CD8-positive, alpha-beta memory T cell (primary cell): ENCODE measurements at places on chromosomes 11 and 22. TPM values are rescaled to one million over a fixed set of nuclear protein-coding genes. Genes with fewer than 3 reads are reported as not detected.

NUP160 gene
- 69.9 TPM for total RNA-seq

DNA sequence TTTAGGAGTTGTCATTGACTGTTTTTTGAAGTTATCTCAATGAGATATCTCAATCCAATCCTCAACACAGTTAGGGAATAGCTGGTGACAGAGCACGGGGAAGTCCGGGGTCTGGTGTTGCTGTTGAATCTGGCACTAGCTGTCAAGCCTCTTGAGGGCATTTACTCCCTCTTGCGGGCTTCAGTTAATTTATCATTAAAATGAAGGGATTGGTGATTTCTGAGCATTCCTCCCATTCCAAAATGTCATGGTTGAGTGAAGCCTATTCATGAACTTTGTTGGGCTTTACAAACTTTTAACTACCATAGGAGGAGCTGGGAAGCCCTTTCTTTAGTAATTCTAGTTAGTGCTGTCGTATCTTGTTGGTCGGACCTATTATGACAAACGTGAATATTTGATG is 40.2 kb downstream of the UVRAG start:
- peaks cover 3% of the 10 kb centered on the region for H3K4me1 ChIP-seq
- no peaks in the 10 kb centered on the region for H3K27me3 ChIP-seq
- no peak overlapping the region for H3K27ac ChIP-seq
- no peak overlapping the region for H3K4me3 ChIP-seq

GANAB gene
- 213 TPM for total RNA-seq

DNA sequence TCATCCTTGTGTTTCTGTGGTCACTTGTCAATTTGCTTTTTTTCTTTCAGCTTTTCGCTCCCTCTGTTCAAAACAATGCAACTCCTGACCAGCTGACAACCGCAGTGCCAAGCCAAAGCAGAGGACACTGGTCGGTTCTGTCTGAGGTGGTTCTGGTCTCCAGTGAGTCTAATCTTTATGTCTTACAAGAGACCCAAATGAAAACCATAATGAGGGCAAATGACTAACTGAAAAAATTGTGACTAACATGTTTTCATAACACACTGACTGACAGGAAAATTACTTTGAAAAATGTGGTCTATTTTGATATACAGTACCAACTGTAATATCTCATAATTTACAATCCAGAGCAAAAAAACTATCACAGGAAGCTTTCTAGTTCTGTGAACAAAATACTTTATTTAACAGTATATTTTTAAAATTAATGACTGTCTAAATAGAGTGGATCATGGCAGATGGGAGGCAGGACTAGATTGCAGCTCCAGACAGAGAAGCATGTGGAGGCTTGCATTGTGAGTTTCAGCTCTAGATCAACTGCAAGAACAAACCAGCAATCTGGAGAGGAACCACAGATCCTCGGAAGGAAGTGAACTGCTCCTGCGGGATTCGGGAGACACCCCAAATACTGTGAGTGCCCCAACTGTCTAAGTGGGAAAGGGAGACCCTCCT is 311.8 kb downstream of the SBF2 start:
- H3K27ac ChIP-seq = no peak overlapping the region
- H3K27me3 ChIP-seq = no peaks in the 10 kb centered on the region
- H3K36me3 ChIP-seq = no peaks in the 10 kb centered on the region
- H3K4me1 ChIP-seq = no peaks in the 10 kb centered on the region

TMEM121B gene
- 0.15 TPM for total RNA-seq

TTC12 gene
- 21.9 TPM for total RNA-seq

GRCh38 chr11:122686111-122686510 is 30.6 kb downstream of the UBASH3B start:
- H3K27ac ChIP-seq = no peak overlapping the region
- H3K27me3 ChIP-seq = no peaks in the 10 kb centered on the region
- no peaks in the 10 kb centered on the region for H3K36me3 ChIP-seq
- no peak for DNase-seq
- H3K4me1 ChIP-seq = peaks cover 27% of the 10 kb centered on the region

DNA sequence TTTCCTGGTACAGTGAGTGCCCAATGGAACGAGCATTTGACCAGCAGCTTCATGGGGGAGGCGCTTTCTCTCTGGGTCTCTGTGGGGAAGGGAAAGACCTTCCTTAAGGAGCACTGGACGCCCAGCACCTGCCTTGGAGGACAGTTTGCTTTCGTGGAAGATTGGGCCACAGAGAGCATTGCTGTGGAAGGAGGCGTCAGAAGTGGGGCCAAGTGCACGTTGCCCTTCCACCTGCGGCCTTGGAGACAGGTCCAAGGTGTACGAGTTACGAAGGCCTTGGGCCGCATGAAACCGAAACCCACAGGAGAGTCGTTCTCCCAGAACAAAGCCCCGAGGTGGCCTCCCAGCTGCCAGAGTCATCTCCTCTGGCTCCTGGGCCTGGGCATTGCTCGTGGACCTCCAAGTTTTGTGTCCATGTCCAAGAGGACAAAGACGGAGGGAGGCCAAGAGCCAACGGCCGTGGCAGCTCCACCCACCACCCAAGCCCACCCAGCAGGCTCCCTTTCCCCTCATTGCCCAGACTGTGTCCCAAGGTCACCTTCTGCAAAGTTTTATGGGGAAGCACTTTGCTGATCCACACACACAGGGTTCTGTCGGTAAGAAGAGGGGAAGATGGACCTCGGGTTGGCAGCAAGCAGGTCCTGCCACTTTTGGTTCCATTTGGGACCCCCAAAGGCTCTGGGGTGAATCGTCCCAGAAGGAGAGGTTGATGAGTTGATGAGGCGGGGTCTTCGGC is 5.8 kb upstream of the NLRP6 start:
- H3K27me3 ChIP-seq = no peaks in the 10 kb centered on the region
- no peak for DNase-seq
- H3K4me1 ChIP-seq = peaks cover 22% of the 10 kb centered on the region
- H3K4me3 ChIP-seq = no peak overlapping the region
- no peak overlapping the region for H3K27ac ChIP-seq

POLR3H gene
- 78.7 TPM for total RNA-seq

DNA sequence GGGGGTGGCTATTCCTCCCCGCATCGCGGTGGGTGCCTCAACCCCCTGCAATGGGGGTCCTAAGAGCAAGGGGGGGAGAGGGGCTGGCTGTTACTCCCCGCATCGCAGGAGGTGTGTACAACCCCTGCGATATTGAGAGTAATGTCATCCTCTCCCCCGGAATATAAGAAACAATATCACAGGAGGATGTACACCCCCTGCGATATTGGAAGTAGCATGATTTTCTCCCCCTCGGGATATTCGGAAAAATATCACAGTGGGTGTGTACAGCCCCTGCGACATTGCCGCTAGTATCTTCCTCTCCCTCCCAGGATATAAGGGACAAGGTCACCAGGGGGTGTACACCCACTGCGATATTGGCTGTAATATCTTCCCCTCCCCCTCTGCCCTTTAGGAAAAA is 22.5 kb upstream of the APOL5 start:
- no peak overlapping the region for H3K27ac ChIP-seq
- H3K4me1 ChIP-seq = no peaks in the 10 kb centered on the region
- H3K27me3 ChIP-seq = no peaks in the 10 kb centered on the region
- H3K36me3 ChIP-seq = no peaks in the 10 kb centered on the region
- no peak for DNase-seq
- H3K4me3 ChIP-seq = no peak overlapping the region
